ENCODE measurements at places on chromosomes 5 and 9.

GRCh38 chr9:123418052-123418430 is 62.0 kb downstream of the CRB2 start:
- DNase-seq, result no peak

DNA sequence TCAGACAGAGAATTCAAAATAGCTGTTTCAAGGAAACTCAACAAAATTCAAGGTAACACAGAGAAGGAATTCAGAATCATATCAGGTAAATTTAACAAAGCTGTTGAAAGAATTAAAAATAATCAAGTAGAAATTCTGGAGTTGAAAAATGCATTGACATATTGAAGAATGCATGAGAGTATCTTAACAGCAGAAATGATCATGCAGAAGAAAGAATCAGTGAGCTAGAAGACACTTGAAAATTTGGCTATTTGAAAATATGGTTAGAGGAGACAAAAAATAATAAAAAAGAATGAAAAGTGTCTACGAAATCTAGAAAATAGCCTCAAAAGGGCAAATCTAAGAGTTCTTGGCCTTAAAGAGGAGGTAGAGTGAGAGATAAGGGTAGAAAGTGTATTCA is 22.9 kb downstream of the LMBRD2 start:
- DNase-seq, result no peak

DNA sequence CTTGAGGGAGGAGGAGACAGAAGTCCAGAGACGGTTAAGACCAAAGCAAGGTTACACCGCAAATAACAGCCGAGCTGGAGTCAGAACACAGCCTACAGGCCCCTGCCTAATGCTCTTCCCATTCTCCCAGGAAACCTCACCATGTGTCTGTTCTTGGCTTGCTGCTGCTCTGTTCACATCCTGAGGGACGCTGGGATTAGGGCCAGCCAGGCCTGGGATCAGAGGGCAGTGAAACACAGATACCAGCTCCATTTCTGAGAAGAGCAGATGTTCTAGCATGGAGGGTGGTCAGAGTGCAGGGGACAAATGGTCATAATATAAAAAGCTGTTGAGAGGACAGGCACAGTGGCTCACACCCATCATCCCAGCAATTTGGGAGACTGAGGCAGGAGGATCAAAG is 124.8 kb upstream of the LARP1 start:
- DNase-seq, result no peak

DNA sequence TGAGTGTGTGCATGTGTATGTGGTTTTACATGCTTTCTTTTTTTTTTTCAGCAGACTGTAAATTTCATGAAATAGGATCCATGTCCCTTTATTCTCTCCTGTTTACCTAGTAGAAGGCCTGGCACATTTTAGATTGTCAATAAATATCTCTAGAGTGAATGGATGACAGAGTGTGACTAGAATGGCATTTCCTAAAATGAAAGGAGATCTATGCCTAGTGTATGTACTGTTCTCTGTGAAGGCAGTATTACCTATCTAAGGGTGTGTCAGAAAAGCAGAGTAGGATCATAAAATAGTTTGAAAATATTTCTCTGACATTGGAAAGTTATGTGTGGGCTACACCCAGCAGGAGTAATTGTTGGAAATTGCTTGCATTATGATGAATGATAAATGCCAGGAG is 1876.0 kb upstream of the C9orf72 start:
- DNase-seq, result no peak

DNA sequence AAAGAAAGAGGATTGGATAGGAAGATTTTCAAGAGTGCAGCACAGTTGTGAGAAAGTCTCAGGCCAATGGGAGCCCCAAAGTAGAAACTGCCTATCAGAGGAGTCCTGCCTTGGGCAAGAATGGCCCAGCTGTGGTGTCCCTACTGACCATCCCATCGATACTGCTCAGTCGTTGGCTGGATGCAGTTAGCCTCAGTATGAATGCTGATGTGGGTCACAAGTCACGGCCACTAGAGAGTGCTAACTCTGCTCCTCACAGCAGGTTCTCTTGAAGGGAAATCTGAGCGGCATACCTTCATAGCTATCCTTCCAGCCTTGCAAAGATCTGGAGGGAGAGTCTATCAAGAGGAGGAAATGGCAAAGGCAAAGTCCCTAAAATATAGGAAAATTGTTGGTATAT is 11.6 kb upstream of the CETN3 start:
- no peak for DNase-seq

DNA sequence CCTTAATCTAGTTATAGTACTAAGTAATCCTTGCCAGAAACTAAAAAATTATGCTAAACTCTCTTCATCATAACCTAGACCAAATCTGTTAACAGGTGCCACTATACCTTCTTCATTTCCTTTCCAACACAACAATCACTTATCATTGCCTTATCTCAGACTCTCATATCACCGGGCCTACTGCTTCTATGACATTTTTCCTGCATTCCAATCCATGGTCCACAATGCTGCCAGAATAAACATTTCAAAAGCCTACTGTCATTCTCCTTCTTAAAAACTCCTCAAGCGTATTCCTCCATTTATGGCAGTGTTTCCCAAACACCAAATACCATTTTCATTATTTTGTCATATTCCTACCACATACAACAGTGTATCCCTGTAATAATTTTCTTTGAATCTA is 6.5 kb downstream of the PPP6C start:
- no peak for DNase-seq

DNA sequence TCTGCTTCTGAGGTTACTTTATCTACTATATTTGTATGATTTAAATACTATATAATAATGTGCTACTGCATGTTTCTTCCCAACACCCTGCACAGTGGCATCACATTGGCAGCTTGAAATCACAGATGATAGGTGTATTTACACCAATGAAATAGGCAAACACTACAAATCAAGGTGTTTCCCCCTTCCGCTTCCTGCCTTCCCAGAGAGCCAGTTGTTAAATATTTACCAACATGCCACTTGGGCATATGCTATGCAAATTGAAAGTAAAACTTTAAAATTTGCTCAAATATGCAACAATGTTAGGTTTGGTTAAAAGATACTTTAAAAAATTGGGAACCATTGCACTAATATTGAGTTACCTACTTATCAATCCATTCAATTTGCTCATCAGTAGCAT is 58.2 kb upstream of the SMARCA2 start:
- DNase-seq, result no peak

DNA sequence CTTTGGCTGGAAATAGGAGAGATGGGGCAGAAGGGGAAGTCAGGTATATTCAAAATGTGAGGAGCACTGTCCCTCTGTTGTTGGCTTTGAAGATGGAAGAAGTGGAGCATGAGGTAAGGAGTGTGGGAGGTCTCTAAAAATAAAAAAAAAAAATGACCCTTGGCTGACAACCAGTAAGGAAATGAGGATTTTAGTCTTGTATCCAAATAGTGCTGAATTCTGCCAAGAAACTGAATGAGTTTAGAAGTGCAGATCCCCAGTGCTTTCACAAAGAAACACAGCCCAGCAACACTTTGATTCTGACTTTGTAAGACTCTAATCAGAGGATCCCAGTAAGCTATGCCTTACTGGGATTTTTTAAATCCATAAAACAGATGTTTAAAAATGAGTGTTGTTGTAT is 367.9 kb downstream of the CYLC2 start:
- DNase-seq, result no peak

DNA sequence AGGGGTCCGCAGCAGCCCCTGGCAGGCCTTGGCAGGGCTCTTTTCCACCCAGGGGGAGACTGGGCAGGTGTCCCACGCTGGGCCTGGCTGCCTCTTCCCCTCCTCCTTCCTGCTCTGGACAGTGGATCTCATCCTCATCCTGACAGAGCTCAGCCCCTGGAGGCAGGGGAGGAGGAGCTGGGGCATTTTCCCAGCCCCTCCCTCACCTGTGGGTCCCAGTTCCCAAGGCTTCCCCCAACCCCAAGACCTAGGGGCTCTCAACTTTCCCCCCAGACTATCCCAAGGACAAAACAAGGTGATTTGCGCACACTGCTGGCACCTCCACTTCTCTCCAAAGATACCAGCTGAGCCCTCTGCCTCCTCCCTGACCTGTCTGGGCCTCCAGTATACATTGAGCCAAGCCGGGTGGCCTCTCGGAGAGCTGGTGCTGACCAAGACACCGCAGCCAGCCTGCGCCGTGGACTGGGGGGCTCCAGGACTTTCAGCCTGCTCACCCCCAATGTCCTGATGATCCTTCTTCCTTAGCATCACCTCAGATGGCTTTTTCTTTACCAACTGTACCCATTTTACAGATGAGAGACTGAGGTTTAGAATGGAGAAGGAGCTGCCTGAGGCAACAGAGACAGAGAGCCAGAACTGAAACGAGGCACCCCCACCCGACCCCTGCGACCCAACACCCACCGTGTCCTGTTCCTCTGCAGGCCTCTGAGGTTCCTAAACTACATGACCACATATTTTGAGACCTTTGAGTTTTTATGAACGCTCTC is 126.6 kb downstream of the BARX1 start:
- DNase-seq, result no peak

GRCh38 chr5:34735491-34736426 is 79.6 kb downstream of the RAI14 start:
- no peak for DNase-seq

- no peak for DNase-seq
Measured at GRCh38 chr9:18390393-18390792, 83.6 kb upstream of the ADAMTSL1 start.

DNA sequence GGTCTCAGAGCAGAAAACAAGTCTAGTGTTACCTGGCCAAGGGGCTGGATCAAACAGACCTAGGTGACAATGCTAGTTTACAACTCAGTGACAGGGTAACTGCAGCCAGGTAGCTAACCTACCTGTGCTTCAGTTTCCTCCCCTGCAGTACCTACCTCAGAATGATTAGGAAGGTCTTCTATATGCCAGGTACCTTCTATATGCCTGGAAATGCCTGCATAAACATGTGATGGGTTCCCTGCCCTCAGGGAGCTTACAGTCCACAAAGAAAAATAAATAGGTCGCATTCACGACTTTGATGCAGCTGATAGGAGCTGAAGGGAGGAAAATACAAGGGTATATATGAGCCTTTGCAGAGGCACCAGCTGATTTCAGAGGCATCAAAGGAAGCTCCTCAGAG is 16.1 kb downstream of the LHFPL2 start:
- DNase-seq, result no peak

DNA sequence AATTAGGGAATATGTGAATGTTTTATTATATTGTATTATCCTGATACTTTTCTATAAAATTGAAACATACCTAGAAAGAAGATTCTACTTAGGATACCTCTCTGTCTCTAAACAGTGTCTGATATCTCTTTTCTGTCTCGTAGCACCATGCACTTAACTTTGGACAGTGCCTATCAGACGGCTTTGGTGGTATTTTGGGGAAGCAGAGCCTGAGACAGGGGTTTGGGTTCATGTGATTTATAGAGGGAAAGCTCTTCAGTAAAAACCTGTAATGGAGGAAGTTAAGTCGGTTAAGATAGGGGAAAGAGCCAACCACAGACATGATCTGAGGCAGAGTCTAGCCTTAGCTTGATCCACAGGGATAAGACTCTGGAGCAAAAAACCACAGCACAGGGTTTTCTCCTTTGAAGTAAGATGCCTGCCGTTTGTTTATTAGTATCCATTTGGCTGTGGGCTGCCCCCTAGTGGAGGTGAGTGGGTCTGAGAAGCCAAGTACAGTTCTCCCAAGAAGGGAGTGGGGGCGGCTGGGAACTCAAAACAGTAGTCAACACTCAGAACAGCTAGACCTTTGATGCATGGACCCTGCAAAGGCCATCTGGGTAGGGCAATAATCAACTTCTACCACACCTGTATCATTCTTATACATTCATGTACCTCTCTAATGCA is 141.2 kb upstream of the ASTN2 start:
- no peak for DNase-seq

DNA sequence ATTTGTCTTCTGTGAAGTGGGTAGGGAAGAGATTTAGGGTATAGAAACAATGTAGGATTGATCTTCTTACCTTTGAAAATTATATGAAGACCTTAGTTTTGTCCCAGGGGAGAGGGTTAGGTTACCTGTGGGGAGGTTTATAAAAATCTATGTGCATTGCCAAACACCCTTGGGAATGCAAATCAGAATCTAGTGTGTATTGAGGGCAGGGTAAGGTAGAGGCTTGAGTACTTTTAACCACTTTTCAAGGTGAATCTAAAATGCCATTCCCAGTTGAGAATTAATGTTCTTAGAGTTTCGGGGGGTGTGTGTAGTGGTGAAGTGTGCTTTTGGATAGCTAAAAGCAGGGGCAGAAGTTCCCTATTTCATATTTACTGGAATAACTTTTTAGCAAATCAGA is 288.4 kb downstream of the CD180 start:
- no peak for DNase-seq

GRCh38 chr9:117151716-117152115 is 263.1 kb downstream of the ASTN2 start:
- no peak for DNase-seq

DNA sequence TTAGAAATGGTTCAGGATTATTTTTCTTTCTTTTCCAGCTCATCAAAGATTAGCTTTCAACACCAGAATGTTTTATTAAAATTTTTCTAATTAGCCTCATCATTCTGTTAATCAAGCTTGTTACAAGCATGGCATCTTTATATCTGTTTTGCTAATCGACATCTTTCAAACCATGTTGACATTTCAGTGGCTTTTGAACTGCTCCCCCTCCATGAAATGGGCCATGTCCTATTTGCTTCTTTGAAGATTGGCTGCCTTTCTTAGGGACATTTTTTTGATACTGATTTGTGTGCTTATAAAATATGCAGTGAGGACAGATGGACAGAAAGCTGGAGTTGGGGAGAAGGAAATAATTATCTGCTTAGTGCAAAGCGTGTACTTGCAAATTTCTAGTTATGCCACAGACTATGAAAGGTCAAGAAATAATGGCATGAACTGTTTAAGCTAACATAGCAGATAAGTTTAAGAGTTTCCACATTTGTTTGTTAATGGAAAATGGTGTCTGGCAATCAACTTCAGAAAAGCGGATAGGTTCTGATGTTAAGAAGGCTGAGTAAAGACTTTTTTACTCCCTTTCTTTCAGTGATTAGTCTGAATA is 27.5 kb downstream of the BTF3 start:
- DNase-seq, result no peak

GRCh38 chr5:140302786-140303639 is at the start of gene PFDN1:
Gene PFDN1, minus strand, starts transcription at chr5:140303101. Its CDS starts 28 bp downstream, at chr5:140303073.
- DNase-seq, result peak; percentile 94

GRCh38 chr9:20568400-20568799 is 53.9 kb downstream of the MLLT3 start:
- no peak for DNase-seq

Measured in CD4-positive, alpha-beta T cell treated with Interferon alpha-2 for 1 hour (primary cell).